ENCODE measurements at places on chromosomes 1 and 21.

DNA sequence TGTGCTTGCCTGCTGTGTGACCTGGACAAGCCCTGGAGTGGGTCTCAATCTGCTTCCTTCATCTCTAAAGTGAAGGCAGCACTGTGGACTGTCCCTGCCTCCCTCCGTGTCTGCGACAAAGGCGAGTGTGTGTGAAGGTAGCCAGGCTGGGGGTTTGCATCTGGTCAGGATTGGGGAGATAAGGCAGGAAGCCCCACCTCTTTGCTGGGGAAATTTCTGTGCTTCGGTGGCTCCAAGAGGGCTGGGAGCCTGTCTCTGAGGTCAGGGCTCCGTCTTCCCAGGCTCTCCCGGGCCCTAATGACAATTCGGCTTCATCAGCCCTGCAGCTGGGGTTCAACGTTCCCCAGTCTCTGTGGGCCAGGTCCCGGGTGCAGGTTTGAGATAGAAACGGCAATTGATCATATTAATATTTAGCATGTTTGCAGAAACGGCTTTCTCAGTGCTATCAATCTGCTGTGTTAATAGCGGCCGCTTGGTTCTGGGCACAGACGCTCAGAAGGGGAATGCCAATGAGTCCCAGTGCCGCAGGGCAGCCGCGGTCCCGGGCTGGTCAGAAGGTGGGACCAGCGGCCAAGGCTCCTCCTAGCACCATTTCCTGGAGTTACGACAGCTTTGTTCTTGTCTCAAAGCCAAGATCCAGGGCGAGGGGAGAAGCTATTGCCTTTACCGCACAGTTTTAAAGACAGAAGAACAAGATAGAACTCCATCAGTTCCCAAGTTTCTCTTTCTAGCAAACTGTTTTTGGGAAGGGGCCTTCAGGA lies 105.7 kb downstream of the PRDM16 start:
- no peak for DNase-seq

- DNase-seq = no peak
Observed at GRCh38 chr21:45830221-45830640, 151.3 kb upstream of the COL6A1 start.

DNA sequence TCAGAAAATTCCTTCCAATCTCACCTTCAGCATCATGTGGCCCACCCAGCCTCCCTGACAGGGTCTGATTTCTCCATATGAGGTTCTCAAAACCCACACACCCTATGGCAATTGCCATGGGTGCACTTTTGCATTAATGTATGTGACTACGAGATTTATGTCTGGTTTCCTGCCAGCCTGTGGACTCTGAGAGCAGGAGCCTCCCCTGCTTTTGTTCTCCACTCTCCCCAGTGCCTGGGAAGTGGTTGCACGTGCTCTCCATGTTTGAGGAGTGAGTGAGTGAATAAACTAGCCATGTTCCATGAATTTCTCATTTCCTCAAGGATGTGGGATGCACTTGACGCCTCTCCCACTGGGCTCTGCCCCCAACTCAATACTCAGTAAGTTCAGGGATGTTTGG lies 91.2 kb downstream of the ACTL8 start:
- no peak for DNase-seq

DNA sequence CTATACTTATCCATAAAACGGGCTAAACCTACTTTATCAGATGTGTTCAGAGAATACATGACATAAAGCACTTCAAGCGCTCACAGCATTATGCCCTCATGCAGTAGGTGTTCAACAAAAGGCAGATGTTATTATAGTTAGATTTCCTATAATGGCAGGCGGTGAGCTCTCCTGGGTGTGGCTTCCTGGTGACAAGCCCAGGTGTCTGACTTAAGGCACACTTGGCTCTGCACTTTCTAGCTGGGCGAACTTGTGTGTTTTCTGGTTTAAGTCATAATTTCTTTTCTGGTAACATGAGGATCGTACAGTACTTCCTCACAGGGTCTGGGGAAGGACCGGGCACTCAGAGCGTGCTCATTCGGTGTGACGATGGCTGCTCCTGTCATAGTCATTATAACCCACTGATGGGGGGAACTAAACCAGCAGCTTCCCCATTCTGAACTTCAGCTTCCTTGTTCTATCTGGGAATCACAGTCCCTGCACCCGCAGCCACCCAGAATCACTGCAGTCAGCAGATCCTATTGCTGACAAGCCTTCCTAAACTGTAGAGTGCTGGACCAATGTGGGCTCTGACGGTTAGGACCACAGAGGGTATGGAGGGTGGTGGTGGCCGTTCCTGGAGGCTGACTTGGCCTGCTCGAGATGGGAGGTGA lies 52.8 kb downstream of the IGSF21 start:
- DNase-seq = no peak

- no peak for DNase-seq
Observed at GRCh38 chr1:115274467-115274866, 63.6 kb downstream of the NGF start.

- peak; percentile 58 for DNase-seq
Observed at GRCh38 chr21:35077975-35078374, 28.9 kb upstream of the RUNX1 start.

- no peak for DNase-seq
Observed at GRCh38 chr1:12424087-12424529, 193.9 kb downstream of the DHRS3 start.

- peak; percentile 97 for DNase-seq
Observed at GRCh38 chr1:167797015-167797414, 75.2 kb downstream of the MPZL1 start.

DNA sequence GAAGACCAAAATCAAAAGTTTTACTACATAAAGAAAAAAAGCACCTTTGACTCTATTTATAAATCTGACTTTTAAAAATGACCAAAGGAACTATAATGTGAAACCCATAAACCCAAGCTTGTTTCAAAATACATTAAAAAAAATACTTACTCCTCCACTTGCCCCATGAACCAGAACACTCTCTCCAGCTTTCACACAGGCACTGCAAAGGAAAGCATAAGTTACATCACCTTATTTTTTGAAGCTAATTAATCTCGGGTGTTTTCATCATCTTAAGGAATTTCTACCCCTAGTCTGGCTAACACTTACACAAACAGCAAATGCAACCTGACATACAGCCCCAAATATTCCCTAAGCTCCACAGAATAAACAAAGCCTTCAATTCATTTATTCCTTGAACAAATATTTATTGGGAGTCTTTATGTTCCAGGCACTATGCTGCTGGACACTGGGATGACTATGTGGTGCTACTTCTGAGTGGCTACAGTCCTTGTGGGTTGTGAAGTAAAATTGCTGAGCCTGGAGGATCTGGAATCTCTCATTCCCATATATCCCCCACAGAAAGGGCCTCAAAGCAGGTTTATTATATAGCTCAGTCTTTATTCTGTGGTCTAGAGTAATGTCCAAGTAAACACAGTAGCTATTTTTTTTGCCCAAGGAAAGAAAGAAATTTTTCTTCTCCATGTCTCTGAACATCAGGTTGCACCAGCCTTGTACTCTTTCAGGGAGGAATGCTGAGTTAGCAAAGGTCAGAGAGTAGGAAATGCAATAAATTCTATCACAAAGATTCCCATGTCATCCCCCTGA lies 18.2 kb downstream of the CRYZ start:
- DNase-seq = no peak

- no peak for DNase-seq
Observed at GRCh38 chr1:147608596-147608995, 61.7 kb downstream of the ACP6 start.

GRCh38 chr1:3858231-3858981 lies 1.1 kb downstream of the DFFB start:
- no peak for DNase-seq

DNA sequence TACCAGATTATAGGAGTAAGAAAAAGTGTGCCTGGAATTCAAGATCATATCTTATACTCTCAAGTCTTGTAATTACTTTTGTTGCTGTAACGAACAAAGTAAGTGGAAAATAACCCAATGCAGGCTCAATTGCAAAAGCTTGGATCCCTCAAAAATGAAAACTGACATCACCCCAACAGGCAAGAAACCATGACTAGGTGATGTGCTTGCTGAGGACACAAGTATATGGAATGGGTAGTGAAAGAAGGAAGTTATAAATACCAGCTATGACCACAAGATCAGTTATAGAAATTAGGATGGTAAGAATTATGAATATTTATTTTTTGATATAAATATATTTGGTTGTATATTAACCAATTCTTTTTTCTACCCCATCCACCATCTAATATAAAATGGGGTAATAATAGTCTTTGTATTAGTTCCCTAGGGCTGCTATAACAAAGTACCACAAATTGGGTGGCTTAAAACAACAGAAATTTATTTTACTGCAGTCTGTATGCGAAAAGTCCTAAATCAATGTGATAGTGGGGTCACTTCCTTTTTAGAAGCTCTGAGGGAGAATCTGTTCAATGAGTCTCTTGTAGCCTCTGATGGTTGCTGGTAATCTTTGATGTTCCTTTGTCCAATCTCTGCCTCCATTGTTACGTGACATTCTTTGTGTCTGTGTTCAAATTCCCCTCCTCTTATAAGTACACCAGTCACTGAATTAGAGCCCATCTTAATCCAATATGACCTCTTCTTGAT lies 45.0 kb downstream of the DUSP10 start:
- no peak for DNase-seq

DNA sequence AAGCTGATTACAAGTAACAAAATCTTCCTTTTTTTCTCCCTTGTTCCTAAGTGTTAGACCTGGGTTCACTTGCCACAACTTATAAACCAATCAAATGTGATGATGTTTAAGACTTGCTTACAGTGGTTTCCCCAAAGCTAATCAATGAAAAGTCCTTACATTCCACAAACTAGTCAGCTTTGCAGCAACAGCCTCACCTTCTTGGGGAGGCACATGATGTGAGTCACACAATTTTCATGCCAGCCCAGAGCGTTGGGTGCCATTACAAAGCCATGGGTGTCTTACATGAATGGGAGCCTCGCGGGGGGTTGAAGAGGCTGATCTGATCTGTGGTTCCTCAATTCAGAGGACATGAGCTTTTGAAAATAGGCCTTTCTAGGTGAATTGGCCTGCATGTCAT lies 91.6 kb upstream of the UBE2U start:
- DNase-seq = peak; percentile 7

DNA sequence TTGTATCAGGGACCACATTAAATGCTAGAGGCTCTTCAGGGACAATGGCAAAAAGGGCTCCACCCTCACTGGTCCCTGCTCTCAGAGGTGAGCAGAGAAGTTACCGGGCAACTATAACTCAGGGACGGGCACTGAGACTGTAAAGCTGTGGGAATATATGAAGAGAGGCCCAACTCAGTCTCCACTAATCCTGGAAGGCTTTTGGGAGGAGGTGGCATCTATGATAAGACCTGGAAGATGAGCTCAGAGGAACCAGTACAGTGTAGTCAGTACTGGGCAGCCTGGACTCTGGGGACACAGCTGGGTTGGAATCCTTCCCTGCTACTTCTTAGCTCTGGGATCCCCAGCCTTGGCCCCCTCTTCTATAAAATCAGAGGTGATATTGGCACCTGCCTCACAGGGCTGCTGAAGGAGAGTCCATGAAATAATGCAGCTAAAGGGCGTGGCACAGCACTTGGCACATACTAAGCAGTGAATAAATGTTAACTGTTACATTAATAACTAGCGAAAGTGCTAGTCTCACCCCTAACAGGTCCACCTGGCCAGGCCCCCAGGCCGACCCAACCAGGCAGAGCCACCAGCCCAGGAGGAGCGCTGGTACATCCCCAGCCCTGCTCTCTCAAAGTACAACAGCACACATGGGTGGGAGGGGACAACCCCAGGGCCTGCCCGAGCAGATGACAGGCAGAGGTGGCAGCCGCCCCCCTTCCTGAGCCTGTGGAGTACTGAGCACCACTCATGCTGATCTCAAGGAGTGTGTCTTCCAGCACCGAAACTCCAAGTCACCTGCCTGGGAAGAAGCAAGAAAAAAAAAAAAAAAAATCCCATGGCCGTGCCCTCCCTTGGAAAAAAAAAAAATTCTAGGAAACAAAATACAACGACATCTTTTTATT lies 62.7 kb downstream of the CASZ1 start:
- DNase-seq = no peak

All from RCC 7860 (cell line).